Mammary microvascular endothelial cell (primary cell): ENCODE measurements at places on chromosomes 4 and X. TPM values are rescaled to one million over a fixed set of nuclear protein-coding genes. Genes with fewer than 3 reads are reported as not detected.

The TRAM1L1 gene
- 0.47 and 0.89 TPM in 2 replicates for total RNA-seq

The ARHGEF6 gene
- 6.5 and 6.7 TPM in 2 replicates for total RNA-seq

The GABRG1 gene
- not detected in 2 replicates for total RNA-seq

The ITM2A gene
- total RNA-seq = 211 and 247 TPM in 2 replicates

The PTCHD1 gene
- total RNA-seq = not detected in 2 replicates

The OPRPN gene
- total RNA-seq = not detected in 2 replicates

The FAM47B gene
- not detected in 2 replicates for total RNA-seq

The SEPSECS gene
- 4.0 and 4.1 TPM in 2 replicates for total RNA-seq

The LNX1 gene
- 2.8 and 3.0 TPM in 2 replicates for total RNA-seq

The KLHL8 gene
- 4.3 and 5.0 TPM in 2 replicates for total RNA-seq

The POF1B gene
- 0.84 and 1.1 TPM in 2 replicates for total RNA-seq

The MAGEC3 gene
- not detected in 2 replicates for total RNA-seq

The RENBP gene
- total RNA-seq = 5.6 and 7.6 TPM in 2 replicates

The TCEAL6 gene
- not detected in 2 replicates for total RNA-seq

The CSAG3 gene
- not detected in 2 replicates for total RNA-seq

The TMPRSS11E gene
- total RNA-seq = not detected in 2 replicates

The GABRE gene
- total RNA-seq = 1.7 and 2.4 TPM in 2 replicates

The TBC1D25 gene
- total RNA-seq = 8.8 and 9.7 TPM in 2 replicates

The MAGEC2 gene
- not detected in 2 replicates for total RNA-seq

The SNCA gene
- 67.6 and 68.1 TPM in 2 replicates for total RNA-seq

The CLGN gene
- 0.79 and 1.1 TPM in 2 replicates for total RNA-seq

The FGFBP1 gene
- total RNA-seq = not detected in 2 replicates

The HSFX2 gene
- total RNA-seq = not detected in 2 replicates

The SPIN4 gene
- total RNA-seq = 3.3 and 3.7 TPM in 2 replicates

The CENPVL1 gene
- not detected in 2 replicates for total RNA-seq

The VCX3A gene
- not detected in 2 replicates for total RNA-seq

The RRH gene
- total RNA-seq = not detected in 2 replicates

The CITED1 gene
- not detected in 2 replicates for total RNA-seq

The TEX11 gene
- not detected in 2 replicates for total RNA-seq

The LONRF3 gene
- total RNA-seq = 2.3 and 3.9 TPM in 2 replicates

The GPR82 gene
- total RNA-seq = not detected in 2 replicates

The CWH43 gene
- not detected in 2 replicates for total RNA-seq

The EDA2R gene
- total RNA-seq = 1.9 and 2.4 TPM in 2 replicates

The SLC49A3 gene
- total RNA-seq = 7.9 and 9.4 TPM in 2 replicates

The FREM3 gene
- 0.20 and 0.25 TPM in 2 replicates for total RNA-seq

The CDKL5 gene
- total RNA-seq = 1.5 and 1.9 TPM in 2 replicates

The ARSJ gene
- total RNA-seq = 27.6 TPM in 2 replicates

The SLC25A53 gene
- total RNA-seq = 2.8 and 3.2 TPM in 2 replicates

The SPACA5B gene
- total RNA-seq = not detected in 2 replicates

The COL25A1 gene
- total RNA-seq = 7.4 and 9.1 TPM in 2 replicates

The CMC4 gene
- total RNA-seq = 17.3 and 22.8 TPM in 2 replicates

The GRIA2 gene
- total RNA-seq = not detected in 2 replicates

The MND1 gene
- total RNA-seq = 5.7 and 9.9 TPM in 2 replicates

The SPARCL1 gene
- 58.5 and 60.4 TPM in 2 replicates for total RNA-seq

The IL1RAPL2 gene
- total RNA-seq = not detected in 2 replicates

The TADA2B gene
- 8.4 and 10.6 TPM in 2 replicates for total RNA-seq

The NXF3 gene
- total RNA-seq = not detected in 2 replicates

The CCNA2 gene
- total RNA-seq = 103 and 107 TPM in 2 replicates

The CTAG2 gene
- not detected in 2 replicates for total RNA-seq

The ATP1B4 gene
- not detected in 2 replicates for total RNA-seq

The IL2RG gene
- 1.3 and 1.9 TPM in 2 replicates for total RNA-seq

The CTAG1B gene
- not detected in 2 replicates for total RNA-seq

The ODAM gene
- total RNA-seq = not detected in 2 replicates

The FAT4 gene
- total RNA-seq = 14.6 and 19.2 TPM in 2 replicates

The GLRA2 gene
- not detected in 2 replicates for total RNA-seq
